Activated naive CD8-positive, alpha-beta T cell treated with anti-CD3 and anti-CD28 coated beads, Interleukin-2, amount 50 U/mL, for 24 hours (primary cell): ENCODE measurements at places on chromosomes 5 and 9.

DNA sequence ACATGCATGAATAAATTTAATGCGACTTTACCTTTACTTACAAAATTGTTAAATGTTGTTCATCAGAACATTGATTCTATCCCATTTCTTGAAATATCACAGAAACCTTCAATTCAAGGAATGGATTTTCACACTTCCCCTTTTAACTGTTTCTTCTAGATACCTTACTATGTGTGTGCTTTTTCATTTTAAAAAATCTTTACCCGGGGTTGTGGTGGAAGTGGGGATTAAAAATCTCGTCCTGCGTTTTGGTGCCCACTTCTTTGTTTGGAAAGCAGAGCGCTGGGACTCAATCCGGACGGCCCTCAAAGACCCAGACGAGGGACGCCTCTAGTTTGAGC, 5.8 kb upstream of the MEF2C start:
- no peak for DNase-seq

DNA sequence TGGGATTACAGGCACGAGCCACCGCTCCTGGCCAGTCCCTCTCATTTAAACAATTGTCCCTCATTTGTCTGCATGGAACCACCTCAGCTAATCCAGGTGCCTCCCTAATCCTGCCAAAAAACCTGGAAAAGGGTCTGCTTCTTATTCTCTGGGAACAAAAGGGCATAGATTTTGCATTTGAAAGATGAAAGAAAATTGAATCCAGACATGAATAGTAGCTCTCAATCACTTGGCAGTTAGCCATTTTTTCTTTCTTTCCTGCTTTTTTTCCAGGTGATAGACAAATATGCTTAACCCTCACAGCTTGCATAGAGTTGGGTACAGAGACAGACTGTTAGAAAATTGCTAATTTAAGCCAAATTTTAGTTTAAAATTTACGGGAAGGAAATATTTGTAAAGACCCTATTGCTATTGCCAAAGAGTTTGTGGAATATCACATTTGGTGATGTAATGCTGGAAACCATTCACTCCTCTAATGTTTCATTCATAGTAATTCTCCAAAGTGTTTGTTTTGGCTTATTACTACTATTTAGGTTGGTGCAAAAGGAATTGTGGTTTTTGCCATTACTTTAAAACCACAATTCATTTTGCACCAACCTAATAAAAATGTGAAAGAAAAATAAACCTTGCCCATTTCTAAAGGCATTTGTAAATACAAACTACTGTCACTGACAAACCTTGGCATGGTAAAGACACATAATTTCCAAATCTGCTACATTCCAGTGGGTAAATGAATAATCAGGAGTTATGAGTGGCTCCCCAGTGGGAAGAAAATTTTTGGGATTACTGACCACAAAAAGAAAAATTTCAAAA, 80.5 kb upstream of the JAK2 start:
- no peak for DNase-seq

DNA sequence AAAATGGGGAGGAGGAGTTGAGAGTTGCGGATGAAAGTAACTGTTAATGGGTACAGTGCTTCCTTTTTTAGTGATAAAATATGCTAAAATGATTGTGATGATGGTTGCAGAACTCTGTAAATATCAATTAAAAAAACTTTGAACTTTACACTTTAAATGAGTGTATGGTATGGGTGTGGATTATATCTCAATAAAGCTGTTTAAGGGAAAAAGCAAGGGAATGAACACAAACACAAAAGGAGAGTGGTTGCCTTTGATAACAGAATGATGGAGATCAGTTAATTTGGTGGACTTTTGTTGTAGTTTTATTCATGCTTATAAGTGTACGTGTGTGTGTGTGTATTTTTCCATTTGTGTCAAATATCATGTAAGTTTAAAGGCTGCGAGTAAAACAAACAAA, 186.1 kb downstream of the ZNF608 start:
- DNase-seq = no peak

DNA sequence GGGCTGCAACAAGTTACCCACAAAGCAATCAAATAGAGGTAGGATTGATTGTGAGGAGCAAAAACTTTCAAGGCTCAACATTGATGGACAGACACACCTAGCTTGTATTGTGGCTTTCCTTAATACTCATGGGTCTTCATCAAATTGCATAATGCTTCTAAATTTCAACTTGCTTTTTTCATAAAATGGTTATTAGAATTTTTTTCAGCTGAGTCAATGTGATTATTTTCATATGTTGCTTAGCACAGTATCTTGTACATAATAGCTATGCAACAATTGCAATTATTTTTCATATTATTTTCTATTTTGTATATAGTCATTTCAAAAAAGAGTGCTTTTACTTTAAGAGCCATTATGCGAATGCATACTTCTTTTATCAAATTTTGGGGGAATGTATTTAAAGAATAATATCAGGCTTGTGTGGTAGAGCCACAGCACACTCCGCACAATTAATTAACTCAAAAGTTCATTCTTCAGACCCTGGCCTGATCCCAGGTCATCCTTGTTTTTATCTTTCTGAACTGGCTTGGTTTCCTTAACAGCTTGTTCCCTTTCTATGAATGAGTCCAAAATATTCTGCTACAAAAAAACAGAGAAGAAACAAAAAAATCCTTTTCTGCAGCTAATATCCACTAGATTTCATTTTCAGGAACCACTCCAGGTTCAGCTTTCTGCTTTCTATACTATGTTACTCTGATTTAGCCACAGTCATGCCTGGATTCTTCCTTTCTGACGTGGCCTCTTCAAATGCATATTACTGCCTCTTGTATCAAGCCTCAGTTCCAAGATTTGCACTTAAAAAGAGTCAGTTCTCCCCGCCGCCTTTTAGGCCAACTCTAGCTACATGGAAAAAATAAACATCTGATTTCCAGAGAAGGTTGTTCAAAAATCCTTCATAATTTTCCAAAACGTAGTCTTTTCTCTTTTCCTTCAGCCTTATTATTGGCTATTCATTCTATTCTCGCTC, 45.3 kb upstream of the CDH9 start:
- no peak for DNase-seq

DNA sequence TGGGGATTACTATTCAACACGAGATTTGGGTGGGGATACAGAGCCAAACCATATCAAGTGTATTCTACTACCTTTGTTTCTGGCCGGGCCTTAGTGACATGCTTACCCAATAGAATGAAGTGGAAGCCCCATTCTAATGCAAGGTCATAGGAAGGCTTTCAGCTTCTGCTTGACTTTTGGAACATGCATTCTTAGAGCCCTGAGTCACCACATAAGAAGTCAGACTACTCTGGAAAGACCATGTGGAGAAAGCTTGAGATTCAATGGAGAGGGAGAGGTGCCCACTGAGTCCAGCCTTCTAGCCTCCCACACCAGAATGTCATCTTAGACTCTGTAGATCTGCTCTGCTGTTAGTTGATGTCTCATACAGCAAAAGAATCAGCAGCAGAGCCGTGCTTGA, 155.7 kb upstream of the FBN2 start:
- no peak for DNase-seq

DNA sequence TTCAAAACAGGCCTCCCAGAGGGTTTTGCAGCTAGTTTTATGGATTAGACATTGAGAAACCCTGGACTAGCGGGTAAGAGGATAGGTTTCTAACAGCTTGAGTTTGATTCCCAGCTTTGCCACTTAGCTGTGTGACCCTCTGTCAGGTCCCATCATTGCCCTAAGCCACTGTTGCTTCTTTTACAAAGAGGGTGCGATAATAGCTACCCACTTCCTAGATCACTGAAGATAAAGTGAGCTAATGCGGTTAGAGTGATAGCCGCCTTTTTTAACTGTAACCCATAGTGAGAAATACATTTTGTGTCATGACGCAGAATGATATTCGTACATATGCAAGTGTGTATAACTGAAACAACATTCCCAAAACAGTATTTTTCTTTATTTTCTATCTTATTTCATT, 40.3 kb downstream of the CSF1R start:
- DNase-seq = no peak

DNA sequence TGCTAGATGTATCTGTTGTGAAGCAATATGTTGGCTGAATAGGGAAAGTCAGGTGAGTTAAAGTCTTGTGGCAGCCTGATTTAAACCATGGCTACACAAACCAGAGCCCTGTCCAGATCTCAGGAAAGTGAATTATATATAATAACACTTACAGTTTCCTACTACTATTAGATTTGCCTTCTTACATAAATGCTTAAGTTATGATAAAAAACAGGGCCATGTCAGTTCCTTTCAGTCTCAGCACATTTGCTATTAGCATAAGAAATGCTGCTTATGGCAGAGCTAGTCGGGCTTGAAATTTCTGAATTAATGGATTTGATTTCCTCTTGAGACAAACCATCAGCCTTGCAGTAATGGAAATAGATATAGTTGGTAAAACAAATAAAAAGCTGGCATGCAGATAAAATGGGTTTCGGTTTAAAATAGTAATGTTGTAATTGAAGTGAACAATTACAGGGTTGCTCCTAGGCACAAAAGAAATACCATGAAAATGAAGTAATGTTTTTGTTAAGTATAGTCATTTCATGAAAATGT, 664.2 kb upstream of the ZNF608 start:
- DNase-seq = no peak

DNA sequence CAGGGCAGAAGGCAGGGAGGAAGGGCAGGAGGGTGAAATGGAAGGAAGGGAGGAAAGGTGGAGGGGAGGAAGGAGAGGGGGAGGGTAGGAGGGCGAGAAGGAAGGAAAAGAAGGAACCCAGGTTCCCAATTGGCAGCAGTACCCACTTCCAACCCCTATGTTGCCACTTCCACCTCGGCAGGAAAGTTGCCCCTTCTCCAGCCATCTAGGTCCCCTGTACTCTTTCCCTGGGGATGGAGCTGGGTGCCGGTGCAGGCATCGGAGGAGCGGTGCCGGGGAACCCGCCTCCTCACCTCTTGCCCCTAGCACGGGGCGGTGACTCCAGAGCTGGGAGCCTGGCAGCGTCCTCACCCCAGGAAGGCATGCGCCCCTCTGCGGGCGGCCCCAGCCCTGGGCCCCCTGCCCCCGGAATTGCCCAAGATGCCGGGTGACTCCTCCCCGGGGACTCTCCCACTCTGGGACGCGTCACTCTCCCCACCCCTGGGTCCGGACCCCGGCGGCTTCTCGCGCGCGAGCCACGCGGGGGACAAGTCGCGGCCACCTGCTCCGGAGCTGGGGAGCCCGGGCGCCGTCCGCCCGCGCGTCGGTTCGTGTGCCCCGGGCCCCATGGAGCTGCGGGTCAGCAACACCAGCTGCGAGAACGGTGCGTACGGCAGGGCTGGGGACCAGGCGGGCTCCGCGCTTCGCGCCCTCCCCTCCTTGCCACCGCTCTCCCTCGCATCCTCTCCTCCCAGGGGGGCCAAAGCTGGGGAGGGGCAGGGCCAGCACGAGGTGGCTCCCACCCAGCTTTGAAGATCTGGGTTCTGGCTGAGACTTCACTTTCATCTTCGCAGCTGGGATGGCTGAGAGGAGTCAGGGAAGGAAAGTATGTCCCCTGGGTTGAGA, at the start of gene NIPAL4:
NIPAL4 (plus strand) TSS at position 499 of the 885 bp plus-strand sequence; CDS start at position 607, 108 bp downstream.
- DNase-seq = peak; percentile 56

GRCh38 chr5:73909474-73909873, 283.5 kb downstream of the ARHGEF28 start:
- DNase-seq = no peak

GRCh38 chr5:4419281-4419680, 720.8 kb upstream of the ADAMTS16 start:
- DNase-seq = no peak

GRCh38 chr9:110106661-110107060, 101.3 kb downstream of the C9orf152 start:
- DNase-seq = no peak

GRCh38 chr5:170656346-170656745, 127.2 kb upstream of the GABRP start:
- no peak for DNase-seq

DNA sequence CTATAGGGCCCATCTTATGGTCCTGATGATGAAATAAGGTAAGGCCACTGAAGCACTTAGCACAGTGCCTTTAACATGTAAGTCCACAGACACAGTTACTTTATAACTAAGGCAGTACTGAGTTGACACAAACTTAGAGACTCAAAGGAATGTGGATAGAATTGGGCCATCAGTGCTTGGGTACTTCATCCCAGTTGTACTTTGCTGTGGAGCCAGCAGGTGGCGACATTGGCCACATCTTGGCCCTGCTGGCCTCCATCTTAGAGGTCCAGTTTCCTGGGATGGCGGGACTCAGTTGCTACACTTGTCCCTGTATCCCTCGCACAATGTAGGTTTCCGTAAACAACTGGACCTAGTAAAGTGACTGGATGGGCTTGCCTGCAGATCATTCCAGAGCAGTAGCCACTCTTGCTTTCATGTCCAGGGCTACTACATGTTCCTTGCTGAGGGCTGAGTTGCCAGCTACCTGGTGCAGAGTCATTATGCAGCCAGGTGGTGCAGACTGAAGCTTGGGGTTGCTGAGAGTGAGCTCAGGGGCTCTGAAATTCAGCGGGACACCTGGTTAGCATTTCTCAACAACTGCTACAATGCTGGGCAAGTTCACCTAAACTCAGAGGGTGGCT, 10.6 kb downstream of the MTAP start:
- DNase-seq = peak; percentile 69

DNA sequence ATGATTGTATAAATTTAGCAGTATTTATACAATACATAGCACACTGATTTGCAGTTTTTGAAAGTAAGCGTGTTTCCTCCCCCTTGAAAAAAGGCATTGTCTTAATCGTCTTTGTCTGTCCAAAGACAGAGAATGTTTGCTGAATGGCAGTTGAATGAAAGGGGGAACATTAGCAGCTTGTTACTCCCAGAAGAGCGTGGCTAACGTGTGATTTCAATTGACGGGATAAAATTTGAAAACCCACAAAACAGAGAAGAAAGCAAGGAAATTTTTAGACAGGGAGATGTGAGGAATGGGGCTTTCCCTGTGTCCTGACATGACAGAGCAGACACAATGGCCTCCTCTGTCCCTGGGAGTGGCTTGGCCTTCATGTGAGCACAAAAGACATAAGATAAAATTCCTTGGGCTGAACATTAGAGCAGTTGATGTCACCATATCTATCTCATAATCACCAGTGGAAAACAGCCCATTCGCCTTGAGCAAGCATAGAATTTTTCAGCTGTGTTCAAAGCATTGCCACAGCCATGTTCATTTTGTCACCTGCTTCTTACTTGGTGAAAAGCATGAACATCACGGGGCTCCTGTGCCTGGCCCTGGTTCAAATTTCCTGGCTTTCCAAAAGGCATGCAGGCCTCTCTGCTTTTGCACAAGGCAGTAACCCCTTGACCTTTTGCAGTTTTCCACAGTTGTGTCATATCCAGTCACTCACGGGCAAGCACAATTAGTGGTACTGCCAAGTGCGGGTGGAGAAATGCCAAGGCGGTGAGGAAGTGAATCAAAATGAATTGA, 126.9 kb downstream of the TLE1 start:
- DNase-seq = no peak

DNA sequence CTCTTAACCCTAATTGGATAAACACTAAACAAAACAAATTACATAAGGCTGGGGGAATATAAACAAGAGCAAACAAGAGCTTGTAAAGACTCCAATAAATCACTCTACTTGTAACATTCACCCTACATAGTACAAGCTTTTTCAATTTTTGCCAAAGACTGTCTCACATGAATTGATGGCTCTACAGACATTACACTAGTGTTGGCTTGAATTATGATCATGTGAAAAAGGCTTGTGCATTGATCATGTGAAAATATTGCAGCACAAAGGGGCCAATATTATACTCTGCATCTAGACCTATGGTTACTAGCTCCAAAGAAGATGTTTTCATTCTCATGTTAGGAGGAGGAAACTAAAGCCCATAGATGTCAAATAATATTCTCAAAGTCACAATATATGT, 212.6 kb downstream of the MCTP1 start:
- no peak for DNase-seq

- no peak for DNase-seq
Observed at GRCh38 chr9:121439711-121440664, 59.7 kb downstream of the GGTA1 start.

GRCh38 chr5:60883229-60883628, 39.2 kb upstream of the ELOVL7 start:
- no peak for DNase-seq
